Frontal cortex (tissue), 4 donors: ENCODE measurements at places on chromosomes 4 and X. TPM values are rescaled to one million over a fixed set of nuclear protein-coding genes. Genes with fewer than 3 reads are reported as not detected.

The CRLF2 gene
- total RNA-seq = not detected

The RASSF6 gene
- under 0.01 TPM for total RNA-seq

The IRS4 gene
- total RNA-seq = 1.2 TPM

The TBX22 gene
- total RNA-seq = under 0.01 TPM

The AWAT2 gene
- not detected for total RNA-seq

The MAGEA9B gene
- total RNA-seq = not detected

The MID1IP1 gene
- total RNA-seq = 22.4 TPM

The PCDH18 gene
- total RNA-seq = 30.6 TPM

The CTAG1A gene
- not detected for total RNA-seq

The MSX1 gene
- 2.9 TPM for total RNA-seq

The CYP4V2 gene
- 7.3 TPM for total RNA-seq

- DNase-seq = no peak
Observed at GRCh38 chrX:70062961-70063550, 799 bp downstream of the OTUD6A start.

DNA sequence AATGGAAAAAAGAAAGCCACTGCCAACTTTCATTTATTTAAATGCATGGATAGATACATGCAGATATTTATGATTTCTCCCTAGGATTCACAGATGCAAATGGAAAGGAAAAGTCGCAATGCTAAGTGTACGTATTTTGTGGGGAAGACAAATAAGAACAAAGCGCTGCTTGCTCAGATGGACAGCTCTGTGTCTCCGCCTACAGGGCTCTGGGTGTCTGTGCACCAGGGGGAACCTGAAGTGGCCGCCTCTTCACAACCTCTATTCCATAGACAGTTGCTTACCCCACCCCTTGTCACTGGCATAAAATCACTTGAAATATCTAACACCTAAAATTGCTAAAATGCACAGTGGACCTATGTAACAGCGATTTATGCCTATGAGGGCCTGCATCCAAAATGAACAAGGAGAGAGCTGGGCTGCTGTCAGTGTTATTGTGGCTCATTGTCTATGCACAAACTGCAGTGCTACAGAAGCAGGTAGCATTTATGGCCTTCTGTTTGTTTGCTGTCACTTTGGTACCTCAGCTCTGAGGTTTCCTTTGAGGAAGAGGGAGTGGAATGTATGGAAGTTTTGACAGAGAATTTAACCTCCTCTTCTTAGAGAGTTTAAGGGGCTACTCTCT lies 58.6 kb upstream of the PAGE1 start:
- DNase-seq = no peak

GRCh38 chr4:45640281-45640680 lies 483.6 kb downstream of the GABRG1 start:
- no peak for DNase-seq

DNA sequence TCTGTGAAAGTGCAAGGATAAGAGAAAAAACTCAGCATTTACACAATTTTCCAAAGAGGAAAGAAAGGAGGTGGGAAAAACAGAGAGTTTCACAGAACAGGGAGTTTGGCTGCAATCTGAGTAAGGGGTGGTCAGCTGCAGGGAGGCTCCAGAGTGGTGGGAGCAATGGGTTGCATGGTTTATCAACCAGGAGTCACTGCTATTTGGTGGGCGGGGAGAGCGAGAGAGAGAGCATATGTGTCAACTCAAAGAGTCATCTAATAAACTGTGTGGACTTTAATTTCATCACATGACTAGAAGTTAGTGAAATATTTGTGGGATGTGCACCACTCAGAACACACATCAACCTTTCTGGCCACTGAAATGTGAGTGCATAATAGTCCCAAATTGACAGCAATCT lies 94.6 kb downstream of the FAM13A start:
- no peak for DNase-seq

GRCh38 chr4:153023692-153024394 lies 87.7 kb downstream of the FHDC1 start:
- no peak for DNase-seq

GRCh38 chrX:48961585-48962091 lies 4.2 kb upstream of the OTUD5 start:
- DNase-seq = no peak

DNA sequence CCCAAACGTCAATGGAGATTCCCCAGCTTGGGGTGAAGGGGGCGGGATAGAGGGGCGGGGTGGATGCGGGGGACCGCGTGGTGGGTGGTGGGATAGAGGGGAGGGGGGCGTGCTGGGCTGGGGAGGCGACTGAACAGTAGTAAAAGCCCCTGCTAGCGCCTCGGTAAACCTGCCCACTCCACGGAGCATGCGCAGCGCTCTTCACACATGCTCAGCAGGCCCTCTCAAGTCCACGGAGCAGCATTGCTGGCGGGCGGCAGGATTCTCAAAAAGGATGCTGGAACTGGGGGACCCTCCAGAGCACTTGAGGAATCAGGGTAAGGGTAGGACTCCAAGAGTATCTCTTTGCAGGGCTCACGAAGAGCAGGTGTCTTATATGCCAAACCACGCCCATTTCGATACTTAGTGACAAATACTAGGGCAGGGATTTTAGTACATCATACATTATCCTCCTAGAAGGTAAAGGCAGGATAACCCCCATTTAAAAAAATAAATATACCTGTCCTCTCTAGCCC lies 378 bp upstream of the RPS6KA6 start:
- DNase-seq = peak; percentile 22

- DNase-seq = no peak
Observed at GRCh38 chrX:1589356-1590130, 1.9 kb upstream of the AKAP17A start.

- no peak for DNase-seq
Observed at GRCh38 chr4:145734576-145735346, 54.8 kb downstream of the C4orf51 start.

GRCh38 chrX:119991005-119991787 lies 47.6 kb upstream of the NKAP start:
- no peak for DNase-seq

DNA sequence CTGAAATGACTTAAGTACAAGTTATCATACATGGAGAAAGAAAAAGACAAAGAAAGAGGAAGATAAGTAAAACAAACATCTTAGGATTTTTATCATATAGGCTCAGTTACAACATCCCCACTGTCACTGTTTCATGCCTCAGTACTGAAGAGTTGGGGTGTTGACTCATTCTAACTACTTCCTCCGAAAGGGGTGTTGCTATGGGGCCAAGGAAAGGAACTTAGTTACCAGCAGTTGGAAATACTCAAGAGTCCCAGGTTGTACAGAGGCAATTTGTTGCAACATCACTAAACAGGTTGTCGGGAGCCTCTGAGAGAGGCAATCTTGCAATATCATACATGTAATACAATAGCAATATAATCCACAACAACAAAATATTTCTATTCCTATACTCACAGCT lies 1264.7 kb downstream of the PCDH7 start:
- DNase-seq = no peak

- DNase-seq = no peak
Observed at GRCh38 chrX:88883200-88883599, 136.2 kb downstream of the CPXCR1 start.

GRCh38 chr4:122665161-122665929 lies 44.5 kb upstream of the IL21 start:
- DNase-seq = no peak

GRCh38 chr4:56821381-56822243 lies at the start of gene SPINK2:
Gene SPINK2 (minus strand): TSS chr4:56821701. CDS start chr4:56821662, 39 bp downstream.
- no peak for DNase-seq

- peak; percentile 26 for DNase-seq
Observed at GRCh38 chrX:130916636-130917422, 13.8 kb upstream of the ENOX2 start.

GRCh38 chr4:81213671-81214070 lies 1.4 kb downstream of the PRKG2 start:
- DNase-seq = no peak

DNA sequence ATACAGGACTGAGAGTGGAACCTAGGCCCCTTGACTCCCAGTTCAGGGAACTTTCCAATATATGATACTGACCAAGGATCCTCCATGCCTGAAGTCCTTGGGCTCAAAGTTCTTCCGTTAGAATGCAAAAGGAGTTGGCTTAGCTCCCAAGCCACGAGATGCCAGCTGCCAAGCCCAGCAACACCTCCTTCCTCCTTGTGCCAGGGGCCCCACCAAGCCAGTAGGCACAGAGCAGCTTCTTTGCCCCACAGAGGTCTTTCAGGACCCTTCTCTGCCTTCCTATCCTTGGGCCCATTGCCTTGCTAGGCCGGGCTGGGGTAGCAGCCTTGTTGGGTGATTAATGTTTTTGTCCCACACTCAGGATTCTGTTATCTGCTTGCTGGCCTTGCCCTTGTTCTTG lies 105.6 kb downstream of the EFNB1 start:
- no peak for DNase-seq

DNA sequence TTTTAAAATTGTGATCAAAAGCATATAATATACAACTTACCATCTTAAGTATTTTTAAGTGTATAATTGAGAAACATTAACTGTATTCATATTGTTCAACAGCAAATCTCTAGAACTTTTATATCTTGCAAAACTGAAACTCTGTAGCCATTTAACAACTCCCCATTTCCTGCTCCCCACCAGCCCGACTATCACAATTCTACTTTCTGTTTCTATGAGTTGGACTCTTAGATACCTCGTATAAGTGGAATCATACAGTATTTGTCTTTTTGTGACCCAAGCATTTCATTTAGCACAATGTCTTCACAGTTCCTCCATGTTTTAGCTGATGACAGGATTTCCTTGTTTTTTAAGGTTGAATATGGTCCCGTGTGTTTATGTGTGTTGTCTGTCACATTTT lies 106.0 kb downstream of the LRBA start:
- no peak for DNase-seq

DNA sequence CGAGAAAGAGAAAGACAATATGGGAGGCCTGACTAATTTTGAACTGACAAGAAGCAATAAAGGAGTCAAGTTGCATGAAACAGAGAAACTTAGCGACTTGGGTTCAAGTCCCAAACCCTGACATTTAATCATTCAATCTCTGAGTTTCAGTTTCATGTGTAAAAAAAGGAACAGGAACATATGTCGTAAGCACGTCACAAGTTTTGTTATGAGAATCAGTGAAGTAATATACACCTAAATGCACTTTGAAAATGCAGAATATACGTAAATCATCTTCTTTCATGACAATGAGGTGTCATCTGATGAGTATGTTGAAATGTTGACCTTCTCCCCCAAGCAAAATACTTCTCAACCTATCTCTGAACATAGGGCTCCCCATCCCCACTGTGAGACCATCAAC lies 10.4 kb downstream of the ACOT9 start:
- DNase-seq = no peak

DNA sequence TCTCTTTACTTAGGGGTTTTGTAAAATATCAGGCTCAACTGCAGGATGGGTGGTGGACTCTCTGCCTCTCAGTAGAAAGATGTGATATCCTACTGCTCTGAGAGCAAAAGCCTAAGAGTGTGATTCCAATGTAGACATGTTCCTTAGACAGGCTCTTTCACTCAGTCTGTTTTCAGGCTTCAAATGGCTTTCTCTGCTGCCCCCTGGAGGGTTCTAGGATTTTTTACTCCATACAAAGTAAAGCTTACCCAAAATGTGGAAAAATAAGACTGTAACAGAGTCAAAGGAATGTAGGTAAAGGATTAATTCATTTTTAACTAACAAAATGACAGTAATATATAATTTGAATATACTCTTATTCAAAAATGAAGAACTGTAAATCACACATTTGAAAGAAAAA lies 32.1 kb downstream of the ZGRF1 start:
- peak; percentile 24 for DNase-seq

DNA sequence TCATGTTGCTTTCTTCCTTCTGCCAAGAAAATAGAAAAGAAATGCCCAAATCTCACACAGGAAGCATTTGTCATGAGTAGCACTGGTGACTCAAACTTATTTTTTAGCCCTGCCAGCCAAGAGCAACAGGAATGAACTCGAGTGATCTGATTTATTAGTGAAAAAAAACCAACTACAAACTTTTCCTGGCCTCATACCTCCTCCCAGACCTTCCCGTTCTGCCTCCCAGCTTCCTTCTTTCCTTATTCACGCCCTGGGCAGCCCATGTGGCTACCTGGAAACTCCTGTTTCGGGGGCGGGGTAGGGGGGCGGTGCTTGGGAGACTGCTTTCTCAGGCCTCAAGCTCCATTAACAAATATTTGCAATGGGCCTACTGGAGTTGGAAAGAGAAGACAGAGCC lies 178.5 kb downstream of the NHS start:
- DNase-seq = no peak

DNA sequence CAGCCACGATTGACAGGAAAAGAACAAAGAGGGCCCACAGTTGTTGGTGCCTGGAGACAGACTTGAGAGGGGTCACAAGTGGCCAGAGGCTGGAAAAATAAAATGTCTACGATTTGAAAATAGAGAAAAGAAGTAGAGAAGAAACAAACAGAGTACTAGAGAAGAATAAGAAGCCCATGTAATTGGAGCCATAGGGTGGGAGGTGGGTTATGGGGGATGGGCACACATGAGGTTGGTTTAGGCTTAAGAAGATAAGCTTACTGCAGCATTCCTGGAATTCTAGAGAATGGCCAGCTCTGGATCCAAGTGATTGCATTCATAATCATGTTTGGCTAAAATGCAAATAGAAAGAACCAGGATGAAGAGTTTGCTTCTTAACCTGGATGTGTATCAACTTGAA lies 210.7 kb downstream of the MAML3 start:
- no peak for DNase-seq

GRCh38 chrX:146189371-146189770 lies 371.7 kb downstream of the SLITRK2 start:
- DNase-seq = no peak

DNA sequence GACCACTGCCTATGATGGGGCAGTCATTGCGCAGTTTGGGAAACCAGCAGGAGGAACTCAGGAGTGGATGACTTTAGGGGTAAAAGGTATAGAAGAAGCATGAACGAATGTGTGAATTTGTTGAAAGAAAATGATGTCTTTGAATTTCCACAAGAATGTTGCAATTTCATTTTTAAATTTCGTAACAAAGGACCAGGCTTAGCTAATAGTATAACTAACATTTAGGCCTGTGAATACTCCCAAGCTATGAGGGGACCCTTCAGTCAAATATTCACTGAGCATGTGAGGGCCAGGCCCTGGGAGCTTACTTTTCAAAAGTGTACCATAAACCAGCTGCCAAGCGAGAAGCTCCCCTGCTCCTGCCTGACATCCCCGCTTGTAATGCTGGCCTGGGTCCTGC lies 5.3 kb downstream of the MPC1L start:
- no peak for DNase-seq

- DNase-seq = no peak
Observed at GRCh38 chr4:55431710-55432336, 36.1 kb downstream of the TMEM165 start.

GRCh38 chr4:29259556-29259955 lies 1460.6 kb upstream of the PCDH7 start:
- DNase-seq = no peak

GRCh38 chr4:154602404-154603020 lies 9.9 kb downstream of the FGG start:
- DNase-seq = no peak

- DNase-seq = no peak
Observed at GRCh38 chrX:47247206-47247998, 14.6 kb downstream of the USP11 start.
